ENCODE measurements at places on chromosomes 2 and 18. TPM values are rescaled to one million over a fixed set of nuclear protein-coding genes. Genes with fewer than 3 reads are reported as not detected.

ANKRD30B gene
- not detected for total RNA-seq

CYP1B1 gene
- total RNA-seq = 0.07 TPM

FHOD3 gene
- 0.07 TPM for total RNA-seq

KRTCAP3 gene
- not detected for total RNA-seq

TEX44 gene
- total RNA-seq = not detected

UPP2 gene
- total RNA-seq = not detected

TCF7L1 gene
- total RNA-seq = 3.5 TPM

PAX8 gene
- 0.18 TPM for total RNA-seq

EMX1 gene
- total RNA-seq = not detected

KLHL29 gene
- total RNA-seq = 4.2 TPM

LCT gene
- not detected for total RNA-seq

KLHL30 gene
- total RNA-seq = not detected

ALKAL2 gene
- not detected for total RNA-seq

ACADL gene
- total RNA-seq = not detected

ZBTB7C gene
- not detected for total RNA-seq

ZNF396 gene
- total RNA-seq = 0.53 TPM

TWIST2 gene
- total RNA-seq = 5.4 TPM

TRIB2 gene
- 14.2 TPM for total RNA-seq

SCYGR4 gene
- total RNA-seq = not detected

DCC gene
- not detected for total RNA-seq

TMEM169 gene
- 0.14 TPM for total RNA-seq

CYP26B1 gene
- total RNA-seq = 0.78 TPM

ANTXR1 gene
- total RNA-seq = 8.8 TPM

OSBPL6 gene
- 5.4 TPM for total RNA-seq

RAB27B gene
- 0.13 TPM for total RNA-seq

LYPD6B gene
- not detected for total RNA-seq

ANKRD39 gene
- total RNA-seq = 8.0 TPM

DCTN1 gene
- 172 TPM for total RNA-seq

UGT1A3 gene
- not detected for total RNA-seq

DAW1 gene
- 16.6 TPM for total RNA-seq

AAMP gene
- total RNA-seq = 199 TPM
